ENCODE measurements at places on chromosomes 11 and 22. TPM values are rescaled to one million over a fixed set of nuclear protein-coding genes. Genes with fewer than 3 reads are reported as not detected.

CASP4 gene
- polyA plus RNA-seq: not detected

TNNT3 gene
- not detected for polyA plus RNA-seq

TEX12 gene
- 0.36 TPM for polyA plus RNA-seq

APOL6 gene
- not detected for polyA plus RNA-seq

NXPE4 gene
- polyA plus RNA-seq: not detected

SNU13 gene
- polyA plus RNA-seq: 192 TPM

KIRREL3 gene
- polyA plus RNA-seq: 29.0 TPM

RHOD gene
- 0.28 TPM for polyA plus RNA-seq

OR52E8 gene
- polyA plus RNA-seq: not detected

SYNGR1 gene
- 68.4 TPM for polyA plus RNA-seq

HORMAD2 gene
- 1.2 TPM for polyA plus RNA-seq

CYB5R2 gene
- not detected for polyA plus RNA-seq

RPLP2 gene
- polyA plus RNA-seq: 167 TPM

EHF gene
- polyA plus RNA-seq: not detected

ZNHIT2 gene
- 6.9 TPM for polyA plus RNA-seq

LSP1 gene
- polyA plus RNA-seq: not detected

BTBD18 gene
- polyA plus RNA-seq: not detected
